8988T (cell line): ENCODE measurements at places on chromosomes 11 and 22.

GRCh38 chr11:30261821-30262220, 31.0 kb downstream of the FSHB start:
- DNase-seq: no peak

DNA sequence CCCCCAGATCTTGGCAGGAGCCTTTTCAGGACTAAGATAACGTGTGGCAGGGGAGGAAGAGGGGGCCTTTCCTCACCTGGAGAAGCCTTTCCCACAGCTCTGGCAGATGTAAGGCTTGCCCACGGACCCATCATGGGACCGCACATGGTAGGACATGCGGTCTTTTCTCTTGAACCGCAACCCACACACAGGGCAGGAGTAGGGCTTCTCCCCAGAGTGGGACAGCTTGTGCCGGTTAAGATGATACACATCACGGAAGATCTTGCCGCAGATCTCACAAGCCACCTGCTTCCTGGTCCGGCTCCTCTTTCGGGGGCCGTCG, 1.9 kb downstream of the PATZ1 start:
- no peak for DNase-seq

- DNase-seq: no peak
Observed at GRCh38 chr11:131580476-131580875, 210.1 kb downstream of the NTM start.

- DNase-seq: no peak
Observed at GRCh38 chr11:114270531-114271270, 25.5 kb upstream of the NNMT start.

DNA sequence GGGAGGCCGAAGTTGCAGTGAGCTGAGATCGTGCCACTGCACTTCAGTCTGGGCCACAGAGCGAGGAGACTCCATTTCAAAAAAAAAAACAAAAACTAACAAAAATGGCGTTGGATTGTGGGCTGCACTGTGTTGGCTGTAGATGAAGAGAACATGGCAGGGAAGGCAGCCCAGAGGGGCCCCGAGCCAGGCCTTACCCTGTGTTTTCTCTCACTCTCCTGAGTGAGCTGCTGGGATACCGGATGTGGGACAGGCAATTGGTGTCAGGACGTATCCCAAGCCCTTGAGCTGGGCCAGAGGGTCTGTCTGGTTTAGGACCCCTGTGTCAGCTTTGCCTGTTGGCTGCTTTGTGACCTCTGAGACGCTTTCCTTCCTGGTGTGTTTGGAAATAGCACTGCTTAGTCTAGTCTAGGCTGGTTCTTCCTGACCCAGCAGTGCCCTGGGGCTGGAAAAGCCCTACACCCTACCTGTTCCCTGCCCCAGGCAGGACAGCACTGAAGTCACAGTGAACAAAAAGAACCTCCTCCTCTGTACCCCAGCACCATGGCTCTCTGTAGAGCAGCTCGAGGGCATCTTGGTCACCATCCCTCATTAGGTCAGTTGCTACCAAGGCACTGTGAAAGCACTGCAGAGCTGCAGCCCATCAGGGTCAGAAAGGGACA, 17.8 kb downstream of the CHADL start:
- no peak for DNase-seq

DNA sequence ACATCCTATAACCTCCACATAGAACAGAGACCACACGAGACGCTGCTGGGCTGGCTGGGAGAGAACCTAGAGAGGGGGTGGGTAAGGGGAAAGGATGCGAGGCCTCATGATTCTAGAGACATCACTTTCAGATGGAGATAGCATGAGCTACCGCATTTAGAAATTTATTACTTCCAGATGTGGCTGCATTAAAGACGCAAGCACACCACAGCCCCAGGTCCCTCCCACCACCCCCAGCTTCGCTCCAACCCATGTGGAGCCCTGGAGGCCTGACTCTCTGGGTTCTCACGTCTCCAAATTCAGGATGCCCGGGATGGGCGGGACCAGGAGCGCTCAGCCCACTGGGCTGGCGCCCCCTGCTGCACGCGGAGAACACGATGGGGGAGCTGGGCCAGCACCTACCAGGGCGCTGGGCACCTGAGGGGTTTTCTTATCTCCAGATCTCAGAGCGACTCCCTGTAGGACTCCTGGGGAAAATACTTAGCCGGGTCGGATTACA, 13.6 kb downstream of the MRPL21 start:
- DNase-seq: peak; percentile 89

GRCh38 chr11:85182441-85183387, 444.4 kb downstream of the DLG2 start:
- DNase-seq: no peak

DNA sequence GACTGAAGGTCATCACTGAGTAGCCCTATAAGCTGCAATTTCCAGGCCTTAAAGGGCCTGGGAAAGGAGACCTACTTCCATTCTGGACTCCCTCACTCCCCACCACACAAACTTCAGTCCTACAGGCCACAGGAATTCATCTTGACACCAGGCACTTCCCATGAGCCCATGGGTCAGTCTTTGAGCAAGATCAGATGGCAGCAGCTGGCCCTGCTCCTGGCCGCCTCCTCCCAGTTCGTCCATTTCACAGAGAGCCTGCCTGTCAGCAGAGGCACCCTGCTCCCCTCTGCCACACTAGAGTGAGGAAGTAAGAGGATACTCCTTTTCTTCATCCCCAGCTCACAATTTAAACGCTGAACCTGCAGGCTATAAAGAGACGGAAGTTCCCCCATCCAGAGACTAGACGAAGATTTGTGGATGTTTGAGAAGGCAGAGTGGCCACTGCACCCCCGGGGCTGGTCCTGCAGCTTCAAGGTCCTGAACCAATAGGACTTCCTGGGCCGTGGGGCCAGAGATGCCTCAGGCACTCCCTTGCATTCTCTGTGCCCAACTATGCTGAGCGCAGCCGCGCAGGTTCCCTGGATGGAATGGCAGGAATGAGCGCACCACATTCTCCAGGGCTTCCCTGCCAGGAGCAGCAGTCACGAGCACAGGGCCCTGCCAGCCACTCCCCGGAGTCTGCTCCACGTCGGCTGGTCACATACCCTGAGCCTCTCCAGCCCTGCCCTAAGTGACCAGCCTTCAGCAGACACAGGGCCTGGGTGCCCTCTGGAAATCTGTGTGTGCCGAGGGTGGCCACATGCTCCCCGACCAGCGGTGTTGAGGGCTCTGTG, 33.5 kb upstream of the BID start:
- no peak for DNase-seq

- no peak for DNase-seq
Observed at GRCh38 chr11:47896199-47896598, 48.0 kb upstream of the NUP160 start.

DNA sequence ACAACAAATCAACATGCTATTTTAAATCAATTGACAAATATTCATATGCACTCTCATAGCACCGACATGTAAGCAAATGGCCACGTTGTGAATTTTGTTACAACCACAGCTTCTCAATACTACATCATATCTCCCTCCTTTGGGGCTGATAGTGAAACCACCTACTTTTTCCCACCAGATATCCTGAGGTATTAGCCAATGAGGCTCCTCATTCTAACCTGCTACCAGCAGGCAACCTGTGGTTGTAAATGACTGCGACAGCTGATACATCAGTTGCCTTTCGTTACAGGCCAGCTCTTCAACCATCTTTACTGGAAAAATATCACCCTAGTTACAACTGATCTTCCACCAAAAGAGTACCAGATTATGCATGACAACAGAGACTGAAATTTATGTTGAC, 3.7 kb upstream of the XKR3 start:
- DNase-seq: no peak

DNA sequence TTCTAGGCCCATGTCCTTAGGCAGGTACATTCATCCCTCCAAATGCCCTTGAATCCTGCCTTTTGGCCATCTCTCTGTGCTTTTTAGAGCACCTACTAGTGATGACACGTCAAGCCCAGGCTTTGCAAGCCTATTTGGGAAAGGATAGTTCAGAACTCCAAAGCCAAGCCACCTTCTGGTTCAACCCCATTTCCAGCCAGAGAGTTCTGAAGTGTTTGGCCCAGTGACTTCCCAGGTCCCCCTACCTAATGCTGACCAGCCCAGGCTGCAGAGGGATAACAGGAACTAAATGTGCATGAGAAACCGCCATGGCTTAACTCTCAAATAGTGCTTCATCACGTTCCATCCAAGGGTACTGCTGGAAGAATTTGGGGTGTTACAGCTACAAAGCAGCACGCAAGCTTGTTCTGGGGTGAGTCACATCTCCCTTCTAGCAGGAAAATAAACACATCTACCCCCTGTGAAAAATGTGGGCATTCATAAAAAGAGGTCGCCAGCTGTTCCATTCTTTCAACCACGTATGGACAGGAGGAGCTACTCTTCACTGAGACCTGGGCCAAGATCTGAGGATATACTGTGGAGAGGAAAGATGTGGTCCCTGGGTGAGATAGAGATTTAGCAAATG, 2.0 kb upstream of the FXYD6 start:
- no peak for DNase-seq

GRCh38 chr11:78216571-78217287, 28.0 kb downstream of the USP35 start:
- no peak for DNase-seq

DNA sequence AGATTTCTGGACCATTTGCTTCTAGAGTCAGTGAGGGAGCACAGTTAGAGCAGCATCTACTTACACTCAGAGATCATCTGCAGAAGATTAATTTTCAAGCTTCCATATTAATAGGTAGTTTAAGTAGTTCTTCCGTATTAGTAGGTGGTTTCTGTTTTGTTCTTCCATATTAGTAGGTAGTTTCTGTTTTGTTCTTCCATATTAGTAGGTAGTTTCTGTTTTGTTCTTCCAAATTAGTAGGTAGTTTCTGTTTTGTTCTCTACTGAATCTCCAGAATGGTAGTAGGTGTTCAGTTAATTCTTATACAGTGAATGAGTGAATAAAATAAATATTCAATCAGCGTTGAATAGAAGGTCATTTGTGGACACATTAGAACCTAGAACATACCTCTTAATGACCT, 175.7 kb downstream of the TMEM135 start:
- DNase-seq: no peak

- no peak for DNase-seq
Observed at GRCh38 chr11:122709039-122709760, 53.7 kb downstream of the UBASH3B start.

- DNase-seq: no peak
Observed at GRCh38 chr11:113977071-113977490, 2.2 kb downstream of the HTR3A start.

DNA sequence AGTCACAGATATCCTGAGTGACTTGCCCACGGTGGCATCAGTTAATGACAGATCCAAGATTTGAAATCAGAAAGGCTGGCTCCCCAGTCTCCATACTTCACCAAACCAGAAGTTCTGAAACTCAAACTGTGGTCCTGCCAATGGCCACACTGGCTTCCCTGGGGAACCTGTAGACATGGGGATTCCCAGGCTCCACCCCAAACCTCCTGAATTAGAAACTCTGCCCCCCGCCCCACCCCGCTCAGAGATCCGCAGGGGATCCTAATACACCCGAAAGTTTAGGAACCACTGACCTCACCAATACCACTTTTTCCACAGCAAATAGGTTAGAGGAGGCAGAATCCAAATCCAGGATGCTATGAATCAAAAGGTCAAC, 15.3 kb downstream of the RTN4RL2 start:
- no peak for DNase-seq

- no peak for DNase-seq
Observed at GRCh38 chr11:45248501-45249011, 37.6 kb downstream of the SYT13 start.

DNA sequence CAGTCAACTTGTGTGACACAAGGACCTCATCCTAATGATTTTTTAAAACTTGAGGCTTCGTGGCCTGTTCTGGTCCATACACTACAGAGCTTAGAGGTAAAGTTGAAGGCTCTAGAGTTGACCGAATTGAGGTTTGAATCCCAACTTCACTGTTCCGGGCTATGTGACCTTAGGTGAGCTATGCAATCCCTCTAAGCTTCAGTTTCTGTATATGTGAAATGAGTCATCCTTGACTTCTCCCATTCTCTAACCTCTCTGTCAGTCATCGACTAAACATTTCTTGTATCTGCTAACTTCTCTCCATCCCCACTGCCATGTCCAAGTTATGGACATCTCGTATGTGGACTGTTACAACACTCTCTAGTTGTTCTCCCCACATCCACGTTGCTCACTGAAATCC, 178.2 kb upstream of the TMEM45B start:
- DNase-seq: no peak

DNA sequence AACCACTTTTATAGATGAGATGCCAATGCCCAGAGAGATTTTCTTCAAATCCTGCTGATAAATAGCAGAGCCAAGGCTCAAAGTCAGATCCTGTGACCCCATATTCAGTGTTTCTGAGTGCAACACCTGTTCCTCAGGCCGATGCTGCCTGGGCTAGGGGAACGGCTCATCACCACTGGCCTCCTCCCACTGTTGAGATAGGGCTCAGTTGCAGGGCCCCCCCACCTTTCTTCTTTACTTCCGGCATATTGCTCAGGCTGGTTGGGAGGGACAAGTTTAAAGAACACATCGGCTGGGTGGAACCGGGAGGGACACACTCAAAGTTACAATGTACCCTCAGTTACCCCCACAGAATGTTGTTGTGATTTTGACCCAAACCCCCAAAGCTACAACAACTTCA, 88.3 kb upstream of the CRTAM start:
- no peak for DNase-seq

DNA sequence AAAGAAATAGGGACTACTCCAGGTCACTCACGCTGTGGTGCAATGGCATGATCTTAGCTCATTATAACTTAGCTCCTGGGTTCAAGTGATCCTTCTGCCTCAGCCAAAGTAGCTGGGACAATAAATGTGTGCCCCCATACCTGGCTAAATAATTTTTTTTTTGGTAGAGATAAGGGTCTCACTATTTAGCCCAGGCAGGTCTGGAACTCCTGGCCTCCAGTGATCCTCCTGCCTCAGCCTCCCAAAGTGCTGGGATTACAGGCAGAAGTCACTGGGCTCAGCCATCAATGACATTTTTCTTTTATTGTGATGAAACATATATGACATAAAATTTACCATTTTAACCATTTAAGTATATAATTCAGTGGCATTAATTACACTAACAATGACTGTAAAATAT, 10.6 kb downstream of the SLC5A4 start:
- DNase-seq: no peak

GRCh38 chr11:65883786-65884715, 4.2 kb downstream of the FIBP start:
- DNase-seq: no peak

DNA sequence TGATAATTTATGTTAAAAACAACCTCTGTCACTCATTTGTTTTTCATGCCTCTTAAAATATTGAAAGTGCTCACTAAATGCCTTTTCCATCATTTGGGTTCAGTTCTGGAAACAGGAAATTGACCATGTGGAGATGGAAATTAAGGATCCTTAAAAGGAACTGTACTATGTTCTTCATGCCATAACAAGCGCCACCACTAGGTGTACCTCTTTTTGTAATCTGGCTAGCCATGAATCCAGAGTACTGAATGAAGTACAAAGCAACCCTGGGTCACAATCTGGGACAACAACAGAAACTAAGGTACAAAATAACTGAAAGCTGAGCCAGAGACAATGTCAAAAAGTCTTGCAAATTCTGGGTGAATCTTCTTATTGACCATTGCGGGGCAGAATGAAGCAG, 559.1 kb downstream of the FAM181B start:
- DNase-seq: no peak

DNA sequence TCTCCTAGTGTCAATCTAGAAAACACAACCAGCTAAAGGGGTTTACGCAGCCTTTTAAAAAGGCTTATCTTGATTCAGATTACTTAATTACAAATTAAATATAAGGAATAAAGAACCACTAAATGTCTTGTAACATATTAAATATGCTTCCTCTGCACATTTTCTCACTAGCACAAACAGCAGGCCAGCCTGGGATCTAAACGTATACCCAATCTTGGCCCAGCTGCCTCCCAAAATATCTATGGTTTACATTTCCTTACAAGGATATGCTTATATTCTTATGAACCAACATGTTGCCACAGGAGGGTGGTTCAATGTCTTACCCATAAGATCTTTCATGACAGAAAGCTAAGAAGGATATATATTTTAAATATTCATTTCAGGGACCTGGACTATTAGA, 7.7 kb downstream of the LGR4 start:
- no peak for DNase-seq
